Fibroblast of skin of right quadriceps (primary cell): ENCODE measurements at places on chromosomes 16 and 17.

DNA sequence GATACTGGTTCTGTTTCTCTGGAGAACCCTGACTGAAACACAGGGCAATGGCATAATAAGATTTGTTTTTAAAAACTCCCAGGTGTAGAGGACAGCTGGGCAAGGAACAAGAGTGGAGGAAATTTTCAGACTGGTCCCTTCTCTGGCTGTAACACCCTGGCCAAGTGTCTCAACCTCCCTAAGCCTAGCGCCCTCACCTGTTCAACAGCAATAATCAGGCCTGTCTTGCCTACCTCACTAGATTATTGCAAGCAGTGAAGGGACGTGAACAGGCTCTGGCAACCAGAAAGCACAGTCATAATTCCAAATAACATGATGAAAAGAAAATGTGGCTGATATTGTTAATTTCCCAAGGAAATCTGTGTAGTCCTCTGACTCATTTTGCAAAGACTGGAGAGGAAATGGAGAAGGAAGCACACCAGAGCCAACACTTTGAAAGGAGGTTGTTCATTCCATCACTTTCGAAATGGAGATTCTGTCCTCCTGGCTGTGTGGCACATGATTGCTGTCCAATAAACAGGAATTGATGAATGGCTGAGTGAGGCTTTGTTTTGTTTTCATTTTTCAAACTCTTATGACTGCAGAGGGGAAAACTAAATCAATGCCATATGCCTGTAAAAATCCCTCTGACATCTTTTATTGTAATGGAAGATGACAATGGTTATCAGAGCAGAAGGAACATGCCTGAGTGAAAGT is 87.5 kb upstream of the HLF start:
- peak; percentile 39 for DNase-seq

GRCh38 chr17:40311575-40311974 is 2.6 kb downstream of the RARA start:
- no peak for DNase-seq

GRCh38 chr16:2896480-2897010 is 13.5 kb downstream of the FLYWCH2 start:
- DNase-seq: no peak

DNA sequence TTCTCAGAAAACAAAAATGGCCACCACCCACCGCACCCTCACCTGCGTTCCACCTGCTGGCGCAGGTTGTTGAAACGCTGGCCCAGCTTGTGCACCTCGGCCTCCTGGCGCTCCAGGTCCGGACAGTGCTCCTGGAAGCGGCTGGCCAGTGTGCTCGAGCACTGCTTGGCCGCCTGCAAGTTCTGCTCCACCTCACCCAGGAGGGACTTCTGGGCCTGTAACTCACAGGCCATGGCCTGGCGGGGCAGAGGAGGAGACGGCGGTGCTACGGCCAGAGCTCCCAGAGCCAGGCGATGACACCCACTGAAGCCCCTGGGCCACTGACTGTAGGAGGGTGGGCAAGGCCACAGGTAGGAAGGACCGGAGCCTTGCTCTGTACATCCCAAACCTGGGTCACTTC is 43.4 kb downstream of the UBN1 start:
- DNase-seq: no peak

DNA sequence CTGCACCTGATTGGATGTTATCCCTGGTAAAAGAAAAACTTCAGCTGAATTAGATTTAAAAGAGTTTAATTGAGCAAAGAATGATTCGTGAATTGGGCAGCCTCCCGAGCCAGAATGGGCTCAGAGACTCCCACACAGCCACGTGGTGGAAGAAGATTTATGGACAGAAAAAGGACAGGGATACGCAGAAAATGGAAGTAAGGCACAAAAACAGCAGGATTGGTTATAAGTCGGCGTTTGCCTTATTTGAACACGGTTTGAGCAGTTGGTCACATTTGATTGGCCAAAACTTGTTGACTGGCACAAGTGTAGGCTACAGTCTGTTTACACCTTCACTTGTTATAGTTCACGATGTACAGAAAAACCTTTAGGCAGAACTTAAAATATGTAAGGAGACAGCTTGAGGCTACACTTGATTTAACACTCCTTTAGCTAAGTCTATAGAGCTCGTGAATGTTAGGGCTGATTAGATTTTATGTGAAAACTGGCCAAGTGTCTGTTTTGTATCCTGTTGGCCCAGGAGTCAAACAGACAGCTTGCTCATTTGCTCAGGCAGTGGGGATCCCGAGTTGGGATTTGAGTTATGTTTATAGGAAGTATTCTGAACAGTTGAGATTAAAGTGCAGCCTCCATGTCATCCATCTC is 119.5 kb upstream of the SHISA6 start:
- no peak for DNase-seq

DNA sequence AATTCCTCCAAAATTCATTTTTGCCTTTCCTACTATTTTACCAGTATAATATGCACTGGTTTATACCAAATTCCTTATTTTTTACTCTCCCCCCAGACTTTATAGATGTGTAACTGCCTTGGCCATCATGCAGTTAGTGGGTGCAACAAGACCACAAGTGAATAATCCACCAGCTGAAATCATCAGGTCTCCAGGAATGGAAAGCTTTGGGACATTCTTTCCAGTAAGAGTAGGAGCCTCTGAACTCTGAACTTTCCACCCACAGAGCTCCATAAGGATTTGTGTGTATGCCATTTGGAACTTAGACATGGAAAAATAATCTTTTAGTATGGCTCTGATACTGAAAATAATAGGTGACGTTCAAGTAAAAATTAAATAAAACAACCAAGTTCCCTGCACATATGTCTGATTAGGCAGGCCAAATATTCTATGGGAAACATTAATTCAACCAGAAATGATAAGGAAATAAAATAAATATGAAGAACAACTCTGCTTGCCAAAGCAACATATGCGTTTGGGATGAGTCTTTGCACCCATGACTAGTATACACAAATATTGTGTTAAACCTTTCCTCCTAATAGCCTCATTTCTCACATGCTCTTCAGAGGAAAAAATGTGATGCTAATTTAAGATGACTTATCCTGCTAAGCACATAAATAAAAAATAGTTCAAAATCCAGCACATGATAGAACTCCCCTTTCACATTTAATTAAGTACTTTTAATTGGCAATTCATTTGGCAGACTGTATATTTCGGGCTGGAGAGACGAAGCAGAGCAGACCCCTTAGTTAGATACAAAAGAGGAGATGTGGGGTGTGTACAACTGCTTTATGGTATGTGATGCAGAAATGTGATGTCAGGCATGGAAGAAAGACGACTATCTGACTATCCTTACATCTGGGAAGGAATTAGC is 11.6 kb upstream of the LYRM9 start:
- DNase-seq: no peak

GRCh38 chr17:49364119-49364518 is 2.1 kb upstream of the ZNF652 start:
- DNase-seq: no peak

DNA sequence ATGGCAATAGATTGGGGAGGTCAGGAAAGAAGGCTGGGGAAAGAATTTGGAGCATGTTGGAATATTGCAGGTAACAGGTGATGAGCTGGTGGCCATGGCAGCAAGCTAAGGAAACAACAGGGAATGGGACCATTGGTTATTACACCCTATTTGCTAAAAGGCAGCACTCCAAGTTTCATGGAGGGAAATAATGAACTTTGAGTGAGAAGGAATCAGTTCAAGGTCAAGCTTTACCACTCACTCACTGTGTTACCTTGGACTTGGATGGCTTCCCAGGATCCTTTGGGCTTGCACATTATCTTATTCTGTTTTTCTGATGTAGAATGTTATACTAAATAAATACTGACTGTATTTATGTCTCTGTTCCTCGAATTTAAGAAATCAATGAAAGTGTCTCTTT is 792.8 kb upstream of the CDH8 start:
- DNase-seq: no peak

GRCh38 chr16:15899538-15900100 is 11.2 kb upstream of the CEP20 start:
- DNase-seq: peak; percentile 86

DNA sequence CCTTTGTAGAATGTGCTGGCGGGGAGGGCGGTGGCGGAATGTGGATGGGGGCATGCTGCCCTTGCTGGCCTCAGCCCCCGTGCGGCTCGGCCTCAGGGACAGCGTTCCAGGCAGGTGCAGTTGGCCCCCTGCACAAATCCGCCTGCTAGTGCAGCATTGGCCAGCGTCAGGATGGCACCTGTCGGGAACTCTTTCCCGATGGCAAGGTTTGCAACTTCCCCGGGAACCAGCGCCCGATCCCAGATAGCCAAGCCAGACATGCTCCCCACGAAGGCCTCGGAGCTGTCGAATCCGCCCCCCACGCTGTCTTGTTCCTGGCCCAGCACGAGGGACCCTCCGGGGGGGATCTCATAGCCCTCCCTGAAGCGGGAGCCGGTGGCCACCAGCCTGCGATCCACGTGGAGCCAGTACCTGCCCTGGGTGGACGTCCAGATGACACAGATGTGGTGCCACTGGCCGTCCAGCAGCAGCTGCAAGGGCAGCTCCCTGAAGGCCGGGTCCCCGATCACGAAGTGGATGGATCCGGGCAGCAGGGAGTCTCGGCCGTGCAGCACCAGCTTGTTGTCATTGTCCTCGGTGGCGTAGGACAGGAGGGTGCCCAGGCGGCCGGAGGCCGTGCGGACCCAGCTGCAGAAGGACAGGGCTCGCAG is 2.8 kb downstream of the PTX4 start:
- DNase-seq: no peak

DNA sequence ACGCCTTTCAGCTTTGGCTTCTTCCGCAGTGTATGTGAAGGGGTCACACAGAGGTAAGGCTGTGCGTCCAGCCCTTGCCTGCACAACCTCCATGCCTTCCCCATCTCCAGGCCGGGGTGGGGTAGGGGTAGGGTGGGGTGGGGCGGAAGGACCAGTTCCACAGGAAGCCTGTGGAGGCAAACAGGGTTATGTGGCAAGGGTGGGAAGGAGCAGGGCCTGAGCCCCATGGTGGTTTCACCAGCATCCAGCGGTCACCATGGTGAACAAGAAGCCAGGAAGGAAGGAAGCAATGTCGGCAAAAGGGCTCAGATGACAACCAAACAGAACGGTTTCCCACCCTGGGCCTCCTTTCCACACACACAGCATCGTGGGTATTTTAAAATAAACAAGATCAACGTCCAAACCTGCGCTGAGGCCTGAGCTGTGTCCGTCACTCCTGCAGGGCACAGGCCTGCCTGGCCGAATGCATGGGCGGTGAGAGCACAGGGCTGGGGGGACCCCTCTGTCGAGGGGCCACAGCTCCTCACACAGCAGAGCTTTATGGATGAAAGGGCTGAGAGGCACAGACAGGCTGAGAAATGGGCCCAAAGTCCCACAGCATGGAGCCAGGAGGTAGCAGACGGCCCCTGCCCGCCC is 80.5 kb downstream of the ZNF778 start:
- DNase-seq: no peak

GRCh38 chr17:74569020-74570003 is 2.0 kb upstream of the CD300H start:
- peak; percentile 93 for DNase-seq

- DNase-seq: no peak
Observed at GRCh38 chr17:67059372-67059771, 15.0 kb downstream of the CACNG1 start.

GRCh38 chr16:7025616-7026190 is 306.9 kb upstream of the RBFOX1 start:
- DNase-seq: no peak

GRCh38 chr16:86252596-86252995 is 257.7 kb upstream of the FOXF1 start:
- DNase-seq: peak; percentile 22

GRCh38 chr16:48318630-48319029 is 66.6 kb downstream of the SIAH1 start:
- DNase-seq: peak; percentile 71

- peak; percentile 9 for DNase-seq
Observed at GRCh38 chr17:35778641-35779196, 16.7 kb downstream of the MMP28 start.

DNA sequence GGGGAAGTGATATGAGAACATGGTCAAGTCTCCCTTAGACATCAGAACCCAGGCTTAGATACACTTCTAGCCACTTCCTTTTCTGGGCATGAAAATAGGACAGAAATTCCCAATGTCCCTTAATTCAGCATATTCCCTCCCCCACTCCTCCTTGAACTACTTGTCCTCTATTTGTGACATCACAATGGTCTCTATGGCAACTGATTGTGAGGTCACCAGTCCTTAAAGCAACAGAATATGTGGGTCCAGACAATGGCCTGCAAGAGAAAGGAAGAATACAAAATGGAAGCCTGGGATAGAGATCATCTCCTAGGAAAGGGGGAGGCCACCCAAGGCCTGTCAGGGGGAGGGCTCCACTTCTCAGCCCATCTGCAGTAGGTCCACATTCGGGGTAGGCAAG is 6.7 kb upstream of the SEZ6 start:
- no peak for DNase-seq

DNA sequence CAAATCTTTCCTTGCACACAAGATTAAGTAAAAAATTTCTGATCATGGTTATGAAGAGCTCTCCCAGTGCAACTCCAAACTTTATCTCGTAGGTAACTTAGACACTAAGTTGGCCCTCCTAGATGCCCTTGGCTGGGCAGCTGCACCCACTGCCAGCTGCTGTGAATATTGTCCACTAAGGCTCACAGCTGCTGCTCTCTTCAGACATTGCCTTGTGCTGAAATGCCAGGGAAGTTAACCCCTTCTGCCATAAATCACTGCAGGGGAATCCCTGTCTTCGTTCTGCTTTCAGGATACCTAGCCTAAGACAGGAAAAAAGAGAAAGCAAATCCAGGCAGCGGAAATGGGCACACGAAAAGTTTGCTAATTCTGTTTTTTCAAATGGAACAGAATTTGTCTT is 106.4 kb downstream of the IRX5 start:
- no peak for DNase-seq

- DNase-seq: no peak
Observed at GRCh38 chr17:66524877-66525276, 222.5 kb downstream of the PRKCA start.

DNA sequence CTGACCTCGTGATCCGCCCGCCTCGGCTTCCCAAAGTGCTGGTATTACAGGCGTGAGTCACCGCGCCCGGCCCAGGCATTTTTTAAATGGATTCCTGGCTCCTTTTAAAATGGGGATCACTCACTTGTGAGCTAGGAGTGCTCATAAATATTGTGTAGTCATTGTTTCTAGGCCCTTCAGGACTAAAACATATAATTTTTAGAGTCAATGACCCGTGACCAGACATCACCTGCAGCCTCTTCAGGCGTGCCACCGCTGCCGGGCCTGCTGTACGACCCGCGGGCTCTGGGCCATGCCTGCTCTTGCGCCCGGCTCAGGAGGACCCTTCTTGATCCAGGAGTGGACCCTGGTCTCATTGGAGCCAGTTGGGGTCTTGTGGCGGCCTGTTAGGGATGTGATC is 30.8 kb downstream of the EFCAB5 start:
- DNase-seq: no peak

GRCh38 chr17:72613806-72614292 is 478.6 kb downstream of the SLC39A11 start:
- DNase-seq: peak; percentile 53

DNA sequence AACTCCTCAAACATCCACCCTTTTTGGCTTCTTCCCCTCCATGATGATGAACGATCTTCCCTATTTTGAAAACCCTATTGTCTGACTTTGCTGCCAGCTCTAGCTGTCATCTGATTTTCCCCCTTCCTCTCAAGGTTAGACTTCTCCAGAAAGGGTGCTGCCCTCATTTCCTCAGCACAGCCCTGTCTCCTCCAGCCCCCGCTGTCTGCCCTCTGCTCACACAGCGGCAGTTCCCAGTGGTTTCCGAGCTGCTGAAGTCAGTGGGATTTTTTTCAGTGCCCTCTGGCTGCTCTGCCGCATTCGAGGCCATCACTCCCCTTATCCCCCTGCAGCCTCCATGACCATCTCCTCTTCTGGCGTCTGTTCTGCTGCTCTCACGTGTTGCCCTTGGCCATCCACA is 26.6 kb upstream of the C17orf107 start:
- DNase-seq: no peak
